LHCN-M2 (cell line): ENCODE measurements at places on chromosomes 1 and 21.

DNA sequence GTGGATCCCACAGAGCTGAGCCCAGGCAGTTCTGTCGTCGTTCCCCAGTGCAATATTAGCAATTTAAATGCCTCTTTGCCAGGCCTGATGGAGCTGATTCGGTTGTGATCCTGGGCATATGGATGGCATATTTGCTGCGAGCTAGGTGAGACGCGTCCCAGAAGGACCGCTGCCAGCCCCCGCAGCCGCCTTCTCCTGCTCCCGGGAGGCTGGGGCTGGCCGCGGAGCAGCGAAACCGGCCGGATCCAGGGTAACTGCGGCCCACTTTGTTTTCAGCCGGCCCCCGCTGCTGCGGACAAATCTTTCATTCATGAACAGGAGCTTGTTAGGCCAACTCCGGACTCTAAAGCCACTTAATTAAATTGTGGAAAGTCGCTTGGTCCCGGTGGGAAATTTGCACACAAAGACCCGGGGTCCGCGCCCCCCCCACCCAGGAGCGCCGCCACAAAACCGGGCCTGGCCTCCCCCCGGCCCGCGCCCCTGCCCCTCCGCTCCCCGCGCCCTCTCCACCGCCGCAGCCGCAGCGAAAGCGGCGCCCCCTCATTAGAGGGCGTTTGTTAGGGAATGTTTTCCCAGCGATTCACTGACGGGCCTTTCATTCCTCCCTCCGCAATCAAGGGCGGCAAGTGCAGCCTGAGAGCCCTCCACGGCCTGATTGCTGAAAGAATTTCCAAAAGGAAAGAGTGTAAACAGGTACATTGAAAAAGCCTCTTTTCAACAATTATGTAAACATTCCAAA lies 383.3 kb downstream of the RRAGC start:
- no peak for DNase-seq

GRCh38 chr1:225963735-225964530 lies 22.9 kb upstream of the LEFTY2 start:
- DNase-seq, result no peak

DNA sequence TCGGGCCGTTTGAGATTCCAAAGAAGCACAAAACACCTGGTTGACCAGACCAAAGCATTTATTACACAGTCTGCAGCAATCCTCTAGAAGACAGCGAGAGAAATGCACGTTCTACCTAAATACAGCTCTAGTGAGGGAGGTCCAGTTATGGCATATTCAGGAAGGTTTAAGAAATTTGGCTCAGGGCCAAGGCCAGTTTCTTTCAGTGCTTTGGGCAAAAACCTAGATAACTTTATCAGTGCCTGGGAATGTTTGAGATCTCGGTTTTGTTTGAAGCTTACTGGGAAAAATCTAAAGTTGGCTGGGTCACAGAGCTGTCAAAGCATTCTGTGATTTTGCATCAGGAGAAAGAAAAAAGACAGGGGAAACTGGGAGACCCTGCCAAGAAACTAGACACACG lies 514.0 kb upstream of the TMPRSS15 start:
- no peak for DNase-seq

GRCh38 chr1:34705077-34705476 lies 49.8 kb upstream of the GJB5 start:
- DNase-seq, result no peak

GRCh38 chr1:203676455-203676854 lies 49.8 kb downstream of the ATP2B4 start:
- DNase-seq, result no peak

DNA sequence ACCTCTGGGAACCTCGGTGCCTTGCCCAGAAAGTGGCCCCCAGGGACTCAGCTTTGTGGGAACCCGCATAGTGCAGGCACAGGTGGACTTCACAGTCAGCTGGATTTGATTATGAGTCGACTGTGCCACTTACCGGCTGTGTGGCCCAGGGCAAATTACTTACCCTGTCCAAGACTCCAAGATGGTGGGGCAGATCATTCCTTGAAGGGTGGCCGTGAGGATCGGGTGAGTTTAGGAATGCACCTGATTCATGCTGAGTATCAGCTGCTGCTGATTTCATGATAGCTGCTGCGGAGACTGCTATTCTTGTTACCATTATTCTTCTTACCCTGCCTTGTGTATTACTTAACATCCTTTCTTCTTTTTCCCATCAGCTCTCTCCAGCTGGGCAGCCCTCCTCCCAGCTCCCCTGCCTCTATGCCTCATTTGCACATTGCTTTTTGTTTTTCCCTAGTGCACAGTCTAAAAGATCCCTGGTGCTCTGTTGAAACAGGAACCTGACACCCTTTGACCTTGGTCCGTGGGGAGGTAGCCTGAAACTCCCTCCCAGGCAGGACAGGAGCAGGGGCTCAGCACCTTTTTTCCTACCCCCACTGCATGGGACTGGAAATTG lies 40.5 kb upstream of the FHAD1 start:
- no peak for DNase-seq

- peak; percentile 44 for DNase-seq
Observed at GRCh38 chr1:89356658-89357400, 7.0 kb upstream of the GBP6 start.

- no peak for DNase-seq
Observed at GRCh38 chr1:231550448-231550781, 21.9 kb downstream of the TSNAX start.
